ENCODE measurements at places on chromosomes 3 and 15.
A peak's percentile ranks its signal among the peaks of the same experiment; 100 is the strongest.

GRCh38 chr3:176927706-176928581 lies 269.3 kb downstream of the TBL1XR1 start:
- no peak for DNase-seq

- DNase-seq = no peak
Measured at GRCh38 chr3:155243512-155243921, 50.0 kb downstream of the STRIT1 start.

DNA sequence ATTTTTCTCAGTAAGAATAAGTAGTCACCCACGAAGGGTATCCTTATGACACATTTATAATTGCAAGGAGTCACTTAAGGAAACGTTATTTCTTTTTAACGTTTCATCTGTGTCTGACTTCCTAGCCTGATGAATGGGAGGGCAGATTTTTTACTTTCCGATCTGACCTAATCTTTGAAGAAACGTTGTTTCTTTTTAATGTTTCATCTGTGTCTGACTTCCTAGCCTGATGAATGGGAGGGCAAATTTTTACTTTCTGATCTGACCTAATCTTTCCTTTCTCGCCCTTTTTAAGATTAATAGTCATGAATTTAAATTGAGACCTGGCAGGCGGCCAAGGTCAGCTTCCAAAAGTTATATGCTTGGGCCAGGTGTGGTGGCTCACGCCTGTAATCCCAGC lies 3.0 kb upstream of the KLHL6 start:
- no peak for DNase-seq

DNA sequence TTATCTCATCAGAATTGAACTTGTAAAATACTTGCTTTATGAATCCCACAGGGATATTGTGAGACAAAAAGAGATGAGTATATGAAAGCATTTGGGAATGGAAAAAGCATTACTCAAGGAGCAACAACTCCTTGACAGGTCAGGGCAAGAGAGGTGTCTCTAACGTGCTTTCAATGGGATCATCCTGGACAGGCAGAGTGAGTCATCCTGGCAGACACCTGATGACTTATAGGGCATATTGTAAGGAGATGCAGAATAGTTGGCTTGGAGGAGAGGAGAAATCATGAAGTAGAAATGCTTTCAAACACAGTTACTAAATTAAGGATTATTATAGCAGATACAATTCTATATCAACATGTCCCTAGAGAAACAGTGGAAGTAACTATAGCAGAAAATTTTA lies 71.9 kb upstream of the THSD4 start:
- DNase-seq = no peak

- no peak for DNase-seq
Measured at GRCh38 chr3:88221726-88222125, 72.0 kb downstream of the C3orf38 start.

GRCh38 chr3:164360738-164361406 lies 717.4 kb downstream of the SI start:
- no peak for DNase-seq

- DNase-seq = no peak
Measured at GRCh38 chr15:26972636-26973035, 1.7 kb downstream of the GABRG3 start.

- no peak for DNase-seq
Measured at GRCh38 chr15:68483165-68483564, 51.2 kb upstream of the ITGA11 start.

DNA sequence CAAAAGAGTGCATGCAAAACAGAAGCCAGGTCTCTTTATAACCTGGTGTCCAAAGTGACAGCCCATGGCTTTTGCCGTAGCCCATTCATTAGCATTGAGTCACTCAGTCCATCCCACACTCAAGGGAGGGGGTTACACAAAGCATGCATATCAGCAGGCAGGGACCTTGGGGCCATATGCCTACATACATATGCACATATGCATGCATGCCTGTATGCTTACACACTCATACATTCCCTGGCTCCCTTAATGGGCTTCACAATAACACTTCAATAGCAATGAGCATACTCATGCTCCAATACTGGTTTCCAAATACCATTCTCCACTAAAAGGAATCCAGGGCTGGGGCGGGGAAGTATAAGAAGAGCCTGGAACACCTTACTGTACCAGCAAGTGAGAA lies 22.0 kb downstream of the TRPM1 start:
- no peak for DNase-seq

GRCh38 chr3:59374818-59375211 lies 325.0 kb upstream of the CFAP20DC start:
- DNase-seq = no peak

DNA sequence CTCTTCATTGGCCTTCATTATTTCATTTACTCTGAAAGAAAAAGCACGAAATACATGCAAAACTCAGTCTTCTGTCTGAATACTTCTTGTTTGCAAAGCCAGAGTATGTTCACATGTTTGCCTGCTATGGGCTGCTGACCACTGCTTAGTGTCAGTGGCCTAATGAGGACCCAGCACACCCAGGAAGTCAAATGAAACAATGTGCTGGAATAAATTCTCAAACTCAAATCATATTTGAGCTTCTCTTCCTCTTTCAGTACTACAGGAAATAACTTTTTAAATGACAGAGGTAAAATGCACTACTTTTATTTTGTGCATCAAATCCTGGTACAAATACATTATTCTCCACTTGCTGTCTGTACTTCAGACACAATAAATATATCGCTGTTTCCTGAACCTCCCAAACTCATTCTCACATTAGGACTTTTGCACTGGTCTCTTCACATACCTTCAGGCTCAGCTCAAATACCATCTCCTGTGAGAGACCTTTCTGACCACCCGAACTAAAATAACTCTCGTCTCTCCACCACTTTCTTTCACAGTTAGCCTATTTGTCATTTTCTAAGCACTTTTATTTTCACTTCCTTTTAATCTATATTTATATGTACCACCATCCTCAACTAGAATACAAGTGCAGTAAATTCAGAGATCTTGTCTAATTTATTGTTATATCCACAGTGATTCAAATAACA lies 176.8 kb downstream of the TUSC7 start:
- no peak for DNase-seq

DNA sequence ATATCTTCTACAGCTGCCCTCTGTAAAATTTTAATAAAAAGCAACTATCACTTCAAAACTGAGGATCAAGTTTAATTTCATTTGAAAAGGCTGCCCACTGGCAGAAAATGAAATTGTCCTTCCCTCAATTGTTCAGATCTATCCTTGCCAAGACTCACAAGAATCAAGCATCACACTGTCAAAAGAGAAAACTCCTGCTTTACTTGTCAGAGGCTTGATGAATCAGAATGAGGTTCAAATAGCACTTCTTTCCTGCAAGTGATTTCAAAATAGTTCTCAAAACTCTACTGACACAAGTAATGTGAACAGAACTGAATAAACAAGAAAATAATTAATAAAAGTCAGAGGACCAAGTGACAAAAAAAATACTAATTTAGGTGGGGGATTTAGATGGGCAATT lies 70.6 kb downstream of the GOLIM4 start:
- no peak for DNase-seq

DNA sequence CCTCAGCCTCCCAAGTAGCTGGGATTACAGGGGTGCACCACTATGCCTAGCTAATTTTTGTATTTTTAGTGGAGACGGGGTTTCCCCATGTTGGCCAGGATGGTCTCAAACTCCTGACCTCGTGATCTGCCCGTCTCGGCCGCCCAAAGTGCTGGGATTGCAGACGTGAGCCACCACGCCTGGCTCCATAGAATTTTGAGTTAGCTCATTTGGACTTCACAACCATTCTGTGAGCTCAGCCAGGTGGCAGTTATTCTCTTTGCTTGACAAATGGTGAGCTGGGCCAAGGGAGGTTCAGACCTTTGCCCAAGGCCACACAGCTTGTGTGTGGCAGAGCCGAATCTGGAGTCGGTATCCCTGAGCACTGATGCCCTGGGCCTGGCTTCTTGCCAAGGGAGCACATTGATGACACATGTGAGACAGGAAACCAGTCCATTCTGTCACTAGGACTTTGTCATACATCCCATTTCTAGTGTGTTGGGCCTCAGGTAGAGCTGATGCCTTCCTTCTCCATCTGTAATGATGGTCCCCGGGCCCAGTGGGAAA lies 17.6 kb downstream of the PODXL2 start:
- DNase-seq = no peak

DNA sequence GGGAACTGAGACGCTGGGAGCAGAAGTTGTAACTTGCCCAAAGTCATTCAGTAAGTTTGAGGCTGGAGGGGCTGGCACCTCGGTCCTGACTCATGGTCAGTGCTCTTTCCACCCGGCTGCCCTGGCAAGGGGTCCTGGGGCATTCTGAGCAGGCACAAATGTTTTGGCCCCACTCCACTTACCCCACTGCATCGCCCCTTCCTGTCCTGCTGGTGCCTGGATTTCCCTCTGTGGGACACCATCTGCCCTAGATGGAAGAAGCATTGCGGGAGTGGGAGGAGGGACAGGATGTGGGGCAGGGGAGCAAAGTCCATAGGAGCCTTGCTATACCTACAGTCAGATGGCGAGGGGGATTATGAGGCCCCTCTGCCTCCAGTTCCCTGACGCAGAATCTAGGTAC lies 4.5 kb downstream of the CORO2B start:
- no peak for DNase-seq

DNA sequence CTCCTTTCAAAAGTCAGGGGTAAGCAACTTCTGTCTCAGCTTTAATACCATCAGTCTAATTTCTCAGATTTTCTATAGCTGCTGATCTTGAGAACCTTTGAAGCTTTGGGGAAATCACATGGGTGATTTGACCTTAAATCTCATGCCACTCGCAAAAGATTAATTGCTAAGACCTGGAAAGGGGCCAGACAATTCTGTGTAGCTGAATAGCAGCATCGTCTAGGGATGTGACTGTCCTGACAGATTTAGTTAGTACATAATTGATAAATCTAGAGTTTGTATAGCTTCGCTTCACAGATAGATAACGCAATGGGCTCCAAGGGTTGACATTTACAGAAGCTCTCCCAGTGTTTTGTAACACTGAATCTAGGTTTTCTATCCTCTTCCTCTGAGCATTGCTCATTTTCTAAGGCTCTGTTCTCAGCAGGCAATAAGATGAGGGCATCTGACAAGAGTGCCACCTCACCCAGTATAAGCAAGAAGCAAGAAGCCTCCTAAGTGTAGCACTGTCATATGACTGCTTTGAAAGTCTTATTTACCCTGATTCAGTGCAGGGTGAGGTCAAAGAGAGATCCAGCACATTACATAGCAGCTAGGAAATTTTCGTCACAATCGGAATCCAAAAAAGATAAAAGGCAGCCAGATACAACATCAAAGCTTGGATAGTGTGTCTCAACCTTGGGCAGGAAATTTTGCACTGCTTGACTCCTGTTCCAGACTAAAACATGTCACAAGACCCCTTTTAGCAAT lies 47.7 kb upstream of the DUT start:
- no peak for DNase-seq

- DNase-seq = peak; percentile 63
Measured at GRCh38 chr3:160564949-160565441, 376 bp downstream of the KPNA4 start.

- no peak for DNase-seq
Measured at GRCh38 chr3:12877040-12877439, 35.7 kb upstream of the RPL32 start.

- no peak for DNase-seq
Measured at GRCh38 chr3:152176998-152177397, 91.7 kb upstream of the MBNL1 start.
